ENCODE measurements at places on chromosomes 11 and 22. TPM values are rescaled to one million over a fixed set of nuclear protein-coding genes. Genes with fewer than 3 reads are reported as not detected.

Gene KLHL35
- total RNA-seq, result 0.99 TPM

Gene OR5P2
- total RNA-seq, result not detected

Gene IGSF9B
- 179 TPM for total RNA-seq

Gene CCDC116
- total RNA-seq, result 0.26 TPM

Gene NRXN2
- not detected for total RNA-seq

Gene OR4C12
- total RNA-seq, result not detected

Gene ADAMTS8
- not detected for total RNA-seq

Gene OR8D1
- not detected for total RNA-seq

Gene OR52I2
- not detected for total RNA-seq

Gene ST3GAL4
- total RNA-seq, result 6.1 TPM

Gene LMNTD2
- 5.8 TPM for total RNA-seq

Gene OR5I1
- not detected for total RNA-seq

Gene CARD16
- total RNA-seq, result 101 TPM

Gene PGGHG
- total RNA-seq, result 343 TPM

Gene SLC1A2
- total RNA-seq, result not detected

Gene LGALS1
- total RNA-seq, result 723 TPM

Gene MRGPRX4
- not detected for total RNA-seq

Gene MYBPC3
- not detected for total RNA-seq

Gene ACR
- not detected for total RNA-seq

Gene TRIM49
- total RNA-seq, result not detected

Gene C11orf87
- total RNA-seq, result not detected

Gene SCGB1A1
- not detected for total RNA-seq

Gene CADM1
- total RNA-seq, result 0.26 TPM

Gene DLG2
- 1.1 TPM for total RNA-seq

Gene APOA4
- total RNA-seq, result not detected

Gene CDC45
- total RNA-seq, result 47.1 TPM

Gene IFTAP
- 1.3 TPM for total RNA-seq

Gene ZNF280B
- 1.9 TPM for total RNA-seq

Gene SLN
- total RNA-seq, result not detected

Gene CREB3L1
- not detected for total RNA-seq

Gene CRYBB3
- not detected for total RNA-seq

Gene TBX1
- total RNA-seq, result not detected

Gene LRRN4CL
- 0.14 TPM for total RNA-seq

Gene APBB1
- 66.8 TPM for total RNA-seq

Gene OR8D4
- total RNA-seq, result not detected

Gene SCN4B
- 0.10 TPM for total RNA-seq

Gene MUC2
- total RNA-seq, result not detected

Gene MB
- not detected for total RNA-seq
